ENCODE measurements at places on chromosomes 4 and X. TPM values are rescaled to one million over a fixed set of nuclear protein-coding genes. Genes with fewer than 3 reads are reported as not detected.

The NEUROG2 gene
- total RNA-seq = not detected

The SLC30A9 gene
- total RNA-seq = 39.4 TPM

The MAP7D2 gene
- total RNA-seq = 0.27 TPM

GRCh38 chr4:142312391-142312790 is 533.7 kb downstream of the INPP4B start:
- H3K4me3 ChIP-seq = no peak overlapping the region
- H3K4me1 ChIP-seq = no peaks in the 10 kb centered on the region
- H3K36me3 ChIP-seq = no peaks in the 10 kb centered on the region
- H3K27ac ChIP-seq = no peak overlapping the region
- H3K27me3 ChIP-seq = no peaks in the 10 kb centered on the region

DNA sequence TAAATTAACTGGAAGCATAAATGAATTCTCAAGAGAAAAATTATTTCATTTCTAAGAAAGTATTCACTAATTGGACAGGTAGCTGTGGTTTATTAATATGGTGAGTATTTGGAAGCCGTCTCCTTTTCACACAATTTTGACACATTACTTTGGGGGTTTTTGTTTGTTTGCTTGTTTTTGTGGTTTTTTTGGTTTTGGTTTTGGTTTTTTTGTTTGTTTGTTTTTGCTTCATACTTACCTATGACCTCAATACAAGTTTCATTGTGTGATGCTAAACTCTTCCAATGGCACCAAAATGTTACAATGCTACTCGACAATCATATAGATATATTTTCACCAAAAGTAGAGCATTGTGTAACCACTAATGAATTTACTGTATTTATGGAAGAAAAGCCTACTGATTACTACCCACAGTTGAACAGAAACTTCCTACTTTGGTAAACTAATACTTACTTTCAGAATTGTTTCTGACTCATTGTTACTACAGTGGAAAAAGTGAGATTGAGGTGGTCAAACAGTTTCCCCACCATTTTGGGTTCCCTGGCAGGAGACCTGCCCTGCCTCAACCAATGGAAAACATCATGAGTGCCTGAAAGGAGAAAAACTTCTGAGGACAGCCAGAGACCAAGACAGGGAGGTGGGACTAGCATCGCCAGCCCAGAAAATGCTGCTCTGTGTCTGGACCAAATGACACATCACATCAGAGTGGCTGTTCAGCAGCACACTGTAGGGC is 443.1 kb downstream of the HNRNPD start:
- no peak for ATAC-seq
- H3K36me3 ChIP-seq = no peaks in the 10 kb centered on the region
- H3K27me3 ChIP-seq = no peaks in the 10 kb centered on the region

GRCh38 chrX:20479048-20479447 is 212.3 kb upstream of the RPS6KA3 start:
- no peaks in the 10 kb centered on the region for H3K4me1 ChIP-seq
- no peaks in the 10 kb centered on the region for H3K27me3 ChIP-seq
- H3K27ac ChIP-seq = no peak overlapping the region
- ATAC-seq = no peak
- no peaks in the 10 kb centered on the region for H3K36me3 ChIP-seq
